Foreskin melanocyte (primary cell): ENCODE measurements at places on chromosomes 4 and X.

DNA sequence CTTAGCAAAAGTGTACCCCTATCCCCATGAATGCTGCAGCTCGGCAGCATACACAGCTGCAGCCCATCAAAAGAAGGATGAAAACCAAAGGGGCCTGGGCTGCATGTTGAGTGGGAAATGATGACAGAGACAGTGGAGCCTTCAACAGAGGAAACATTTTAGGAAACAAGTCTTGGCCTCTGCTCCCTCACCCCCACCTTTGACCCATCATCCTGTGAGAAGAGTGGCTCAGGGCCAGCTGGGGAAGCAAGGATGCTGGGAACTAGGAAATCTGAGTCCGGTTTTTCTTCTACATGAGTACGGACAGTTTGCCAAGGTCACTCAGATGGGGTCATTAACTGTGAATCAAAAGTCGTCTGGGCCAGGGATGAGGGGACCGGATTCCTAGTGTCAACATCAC is 37.2 kb downstream of the IDS start:
- DNase-seq, result no peak

DNA sequence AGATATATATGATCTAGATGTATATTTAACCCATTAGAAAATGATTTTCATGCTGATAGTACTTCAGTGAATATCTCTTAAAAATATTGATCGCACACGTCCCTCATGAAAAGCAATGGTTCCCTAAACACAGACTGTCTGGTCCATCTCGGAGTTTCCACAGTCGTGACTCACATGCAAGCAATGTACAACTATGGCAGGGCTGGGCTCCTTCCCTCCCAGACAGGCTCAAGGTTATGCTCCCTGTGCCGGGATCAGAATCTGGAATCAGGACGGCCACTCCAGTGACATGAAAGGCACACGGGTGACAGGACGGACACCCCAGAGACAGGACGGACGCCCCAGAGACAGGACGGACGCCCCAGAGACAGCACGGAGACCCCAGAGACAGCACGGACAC is 40.2 kb upstream of the PPP2R3B start:
- no peak for DNase-seq

DNA sequence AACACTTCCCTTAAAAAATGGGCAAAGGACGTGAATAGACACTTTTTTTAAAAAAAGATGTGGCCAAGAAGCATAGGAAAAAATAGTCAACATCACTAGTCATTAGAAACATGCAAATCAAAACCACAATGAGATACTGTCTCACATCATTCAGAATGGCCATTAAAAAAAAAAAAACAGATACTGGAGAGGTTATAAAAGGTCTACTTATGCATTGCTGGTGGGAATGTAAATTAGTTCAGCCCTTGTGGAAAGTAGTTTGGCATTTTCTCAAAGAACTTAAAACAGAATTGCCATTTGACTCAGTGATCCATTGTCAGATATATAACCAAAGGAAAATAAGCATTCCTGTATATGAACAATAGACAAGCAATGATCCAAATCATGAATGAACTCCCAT is 352.8 kb upstream of the EPHA5 start:
- peak; percentile 77 for DNase-seq

- DNase-seq, result no peak
Measured at GRCh38 chr4:86717651-86718050, 123.5 kb downstream of the PTPN13 start.

GRCh38 chrX:53077207-53078197 is 4.7 kb upstream of the TSPYL2 start:
- DNase-seq, result no peak

DNA sequence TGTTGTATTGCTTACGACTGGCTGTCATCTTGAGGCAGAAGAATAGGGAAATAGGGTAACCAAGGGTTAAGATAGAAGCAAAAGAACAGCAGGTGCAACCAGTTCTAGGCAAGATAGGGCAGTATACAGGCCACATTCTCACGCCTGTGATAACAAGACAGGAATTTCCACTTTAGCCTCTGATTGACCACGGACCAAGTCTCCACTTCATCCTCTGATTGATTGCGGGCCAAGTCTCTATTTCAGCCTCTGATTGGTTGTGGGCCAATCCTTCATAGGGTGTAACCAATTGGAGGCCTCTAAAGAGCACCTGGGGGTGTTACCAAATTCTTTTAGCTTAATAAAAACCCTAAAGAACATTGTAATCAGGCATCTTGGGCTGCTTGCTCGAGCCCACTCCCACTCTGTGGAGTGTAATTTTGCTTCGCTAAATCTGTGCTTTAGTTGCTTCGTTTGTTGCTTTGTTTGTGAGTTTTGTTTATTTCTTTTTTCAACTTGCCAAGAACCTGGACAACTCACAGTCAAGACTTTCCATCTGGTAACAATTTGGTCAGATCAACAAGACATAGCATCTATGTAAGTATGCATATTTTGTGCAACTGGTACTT is 8.7 kb upstream of the TBC1D9 start:
- no peak for DNase-seq

GRCh38 chr4:112817933-112818593 is 181.1 kb downstream of the LARP7 start:
- DNase-seq, result peak; percentile 98

DNA sequence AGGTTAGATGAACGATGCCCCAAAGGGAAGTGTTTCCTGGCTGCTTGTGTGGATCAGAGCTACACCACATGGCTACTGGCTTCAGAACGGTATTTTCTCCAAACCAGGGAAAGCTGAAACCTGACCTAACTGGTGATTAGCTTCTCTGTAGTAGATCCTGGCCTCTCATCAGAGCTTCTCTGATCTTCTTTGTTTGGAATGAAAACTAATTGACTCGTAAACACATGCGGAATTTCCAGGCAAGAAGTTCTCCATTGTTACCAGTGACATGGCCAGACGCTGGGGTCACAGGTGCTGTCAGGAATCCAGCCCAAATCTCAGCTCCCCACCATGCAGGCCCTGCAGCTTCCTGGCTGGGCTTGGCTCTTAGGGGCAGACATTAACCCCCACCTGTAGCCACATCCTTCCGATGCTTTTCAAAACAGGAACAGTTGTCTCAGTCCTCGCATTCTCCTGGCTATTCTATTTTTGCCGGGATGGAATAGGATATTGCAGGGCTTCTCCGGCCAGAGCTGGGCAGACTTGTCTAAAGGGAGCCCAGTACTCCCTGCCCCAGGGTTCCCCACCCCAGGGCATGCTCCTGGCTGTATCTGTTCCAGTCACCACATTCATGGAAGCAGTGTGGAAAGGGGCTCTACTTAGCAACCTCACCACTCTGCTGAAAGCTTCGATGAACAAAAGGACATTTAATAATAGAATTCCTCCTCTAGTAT is 305.4 kb upstream of the F9 start:
- DNase-seq, result no peak

- DNase-seq, result no peak
Measured at GRCh38 chr4:76718831-76719230, 179.1 kb downstream of the SOWAHB start.

GRCh38 chr4:110477836-110478235 is 1.9 kb downstream of the ENPEP start:
- no peak for DNase-seq

GRCh38 chrX:7088968-7089615 is 58.4 kb upstream of the STS start:
- no peak for DNase-seq

DNA sequence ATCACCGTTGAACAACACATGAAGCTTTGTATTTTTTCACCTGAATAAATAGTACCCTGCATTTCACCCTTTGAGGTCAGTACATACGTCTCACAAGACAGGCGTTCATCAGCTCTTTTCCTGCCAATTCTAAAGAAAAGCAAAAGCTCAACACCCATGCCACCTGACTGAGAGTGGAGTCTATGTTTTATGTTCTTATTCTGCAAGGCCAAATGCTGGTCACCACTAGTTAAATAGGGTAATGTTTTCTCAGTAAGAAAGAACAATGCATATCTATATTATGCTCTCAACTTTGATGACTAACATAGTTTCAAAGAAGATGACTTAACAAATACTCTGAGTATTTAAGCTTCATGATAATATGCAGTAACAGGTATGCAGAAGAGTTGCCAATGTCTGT is 336.3 kb upstream of the BMP3 start:
- DNase-seq, result no peak

- DNase-seq, result no peak
Measured at GRCh38 chr4:145625677-145626622, 6.8 kb downstream of the MMAA start.

- DNase-seq, result no peak
Measured at GRCh38 chr4:87716371-87717265, 66.5 kb downstream of the DMP1 start.

- no peak for DNase-seq
Measured at GRCh38 chr4:2827874-2828751, 15.5 kb upstream of the ADD1 start.

DNA sequence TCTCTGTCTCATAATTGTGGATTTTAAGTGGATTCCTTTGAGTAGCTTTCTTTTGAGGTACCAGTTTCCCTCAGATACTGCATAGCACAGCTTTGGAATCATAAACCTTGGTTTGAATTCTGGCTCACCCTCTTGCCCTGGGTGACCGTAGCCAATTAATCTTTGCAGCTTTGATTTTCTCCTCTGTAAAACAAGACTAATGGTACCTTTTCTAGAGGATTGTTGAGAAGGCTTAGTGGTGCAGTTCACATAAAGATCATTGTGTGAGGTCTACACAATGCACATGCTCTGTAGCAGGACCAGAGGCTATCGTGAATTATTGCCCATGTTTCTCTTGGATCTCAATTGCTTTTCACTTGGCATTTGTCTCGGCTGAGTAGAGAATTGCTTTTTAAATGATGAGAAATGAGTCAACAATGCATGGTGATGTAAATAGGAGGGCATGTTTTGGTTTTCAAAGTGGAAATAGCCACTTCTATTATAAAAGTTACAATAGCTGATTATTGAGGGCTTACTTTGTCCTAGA is 47.9 kb downstream of the TMEM131L start:
- peak; percentile 84 for DNase-seq

DNA sequence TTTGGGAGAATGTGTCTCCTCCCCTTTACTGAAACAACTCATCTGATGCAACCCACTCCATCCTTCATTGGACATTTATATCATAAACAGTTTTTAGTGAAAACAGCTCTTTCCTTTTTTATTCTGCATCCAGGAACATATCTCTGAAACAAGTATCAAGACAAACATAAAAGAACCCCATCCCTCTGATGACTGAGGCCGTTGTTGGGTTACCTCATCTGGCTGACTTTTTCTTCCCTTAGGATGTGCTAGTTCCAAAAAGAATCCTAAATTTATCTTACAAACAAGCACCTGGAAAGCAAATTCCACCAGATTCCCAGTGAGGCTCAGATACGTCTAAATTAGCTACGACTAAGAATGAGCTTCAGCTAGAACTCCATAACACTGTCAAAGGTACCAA is 483.7 kb upstream of the INTU start:
- no peak for DNase-seq

GRCh38 chrX:134926864-134927263 is 63.9 kb upstream of the SMIM10 start:
- no peak for DNase-seq

- no peak for DNase-seq
Measured at GRCh38 chrX:83512111-83512510, 4.0 kb downstream of the POU3F4 start.

- DNase-seq, result no peak
Measured at GRCh38 chr4:169295822-169296221, 25.1 kb upstream of the SH3RF1 start.

- no peak for DNase-seq
Measured at GRCh38 chr4:93317057-93317456, 511.5 kb upstream of the ATOH1 start.

- DNase-seq, result no peak
Measured at GRCh38 chr4:51907006-51907669, 64.2 kb downstream of the DCUN1D4 start.

DNA sequence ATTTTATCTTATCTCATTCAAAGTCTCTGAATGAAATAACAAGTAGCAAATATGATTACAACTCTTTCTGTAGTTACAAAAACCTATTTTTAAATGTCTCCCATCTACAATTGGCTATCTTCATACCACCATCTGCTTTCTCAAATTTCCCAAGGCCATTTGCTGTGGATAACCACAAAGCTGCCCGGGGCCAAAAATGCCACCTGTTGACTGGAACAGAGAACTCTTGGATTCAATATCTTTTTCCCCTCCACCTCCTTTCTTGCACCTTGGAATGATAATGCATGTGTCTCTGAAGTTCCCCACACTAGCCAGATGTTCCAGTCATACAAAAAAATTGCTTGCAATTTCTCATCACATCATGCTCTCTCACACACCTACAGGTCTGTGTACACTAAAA is 93.3 kb upstream of the SCML1 start:
- no peak for DNase-seq

- no peak for DNase-seq
Measured at GRCh38 chr4:91471280-91471679, 832.5 kb upstream of the GRID2 start.

- DNase-seq, result no peak
Measured at GRCh38 chrX:40061871-40062524, 35.8 kb downstream of the BCOR start.

- no peak for DNase-seq
Measured at GRCh38 chr4:87505862-87506261, 23.3 kb downstream of the SPARCL1 start.

- no peak for DNase-seq
Measured at GRCh38 chr4:163137581-163137980, 29.1 kb downstream of the NAF1 start.

DNA sequence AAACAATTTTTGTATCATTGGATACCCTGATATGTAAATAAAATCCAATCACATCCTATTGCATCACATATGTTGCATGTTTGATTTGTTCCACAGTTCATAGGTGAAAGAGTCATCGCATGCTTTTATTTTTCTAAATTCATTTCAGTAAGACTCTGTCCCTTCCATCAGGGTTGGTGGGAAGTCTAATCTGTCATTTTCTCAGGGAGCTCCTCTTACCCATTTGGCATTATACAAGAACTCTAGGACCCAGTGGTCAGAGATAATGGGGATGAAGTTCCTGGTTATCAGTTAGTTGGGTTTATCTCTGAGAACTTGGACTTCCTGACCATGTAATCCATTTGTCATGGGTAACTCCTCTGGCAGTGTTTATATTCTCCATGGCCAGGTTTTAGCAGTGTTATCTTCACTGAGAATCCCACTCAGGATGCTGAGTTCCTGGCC is 227.1 kb upstream of the JADE1 start:
- DNase-seq, result no peak

DNA sequence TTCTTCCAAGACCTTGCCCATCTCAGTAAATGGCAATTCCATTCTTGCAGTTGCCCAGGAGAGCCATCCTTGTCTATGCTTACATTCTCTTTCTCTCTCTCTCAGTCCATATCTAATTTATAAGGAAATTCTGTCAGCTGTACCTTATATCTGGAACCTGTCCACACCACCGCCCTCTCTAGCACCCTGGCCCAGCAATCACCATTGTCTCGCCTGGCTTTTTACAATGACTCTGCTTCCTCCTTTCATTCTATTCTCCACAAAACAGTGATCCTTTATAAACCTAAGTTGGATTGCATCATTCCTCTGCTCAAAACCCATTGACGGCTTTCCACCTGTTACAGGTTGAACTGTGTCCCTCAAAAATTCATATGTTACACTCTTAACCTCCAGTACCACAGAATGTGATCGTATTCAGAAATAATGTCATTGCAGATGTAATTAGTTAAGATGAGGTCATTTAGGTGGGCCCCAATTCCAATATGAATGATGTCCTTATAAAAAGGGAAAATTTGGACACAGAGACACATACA is 31.3 kb downstream of the APBB2 start:
- DNase-seq, result no peak

GRCh38 chr4:12724510-12724909 is 759.6 kb downstream of the RAB28 start:
- peak; percentile 9 for DNase-seq

- peak; percentile 46 for DNase-seq
Measured at GRCh38 chrX:130079824-130080406, 30.4 kb downstream of the ELF4 start.
